Activated naive CD4-positive, alpha-beta T cell treated with anti-CD3 and anti-CD28 coated beads for 36 hours (primary cell): ENCODE measurements at places on chromosomes 13 and 19. TPM values are rescaled to one million over a fixed set of nuclear protein-coding genes. Genes with fewer than 3 reads are reported as not detected.

DNA sequence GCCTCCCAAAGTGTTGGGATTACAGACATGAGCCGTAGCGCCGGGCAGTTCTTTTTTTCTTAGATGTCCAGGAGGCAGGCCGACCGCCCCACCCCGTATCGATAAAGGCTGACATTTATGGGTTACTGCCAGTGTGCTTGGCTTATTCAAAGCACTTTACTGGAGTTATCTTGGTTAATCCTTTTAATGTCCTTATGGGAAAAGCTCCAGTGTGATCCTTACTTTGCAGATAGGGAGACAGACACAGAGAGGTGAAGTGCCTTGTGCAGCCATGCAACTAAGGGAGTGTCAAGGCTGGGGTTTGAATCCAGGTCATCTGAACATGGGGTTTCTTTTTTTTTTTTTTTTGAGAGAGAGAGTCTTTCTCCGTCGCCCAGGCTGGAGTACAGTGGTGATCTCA lies 19.2 kb downstream of the NCAN start:
- DNase-seq: no peak

GRCh38 chr19:41403181-41403970 lies 5.8 kb downstream of the BCKDHA start:
- no peak for DNase-seq

TMEM150B gene
- not detected for total RNA-seq

SIGLEC8 gene
- total RNA-seq: not detected
